ENCODE measurements at places on chromosomes 11 and 22.

DNA sequence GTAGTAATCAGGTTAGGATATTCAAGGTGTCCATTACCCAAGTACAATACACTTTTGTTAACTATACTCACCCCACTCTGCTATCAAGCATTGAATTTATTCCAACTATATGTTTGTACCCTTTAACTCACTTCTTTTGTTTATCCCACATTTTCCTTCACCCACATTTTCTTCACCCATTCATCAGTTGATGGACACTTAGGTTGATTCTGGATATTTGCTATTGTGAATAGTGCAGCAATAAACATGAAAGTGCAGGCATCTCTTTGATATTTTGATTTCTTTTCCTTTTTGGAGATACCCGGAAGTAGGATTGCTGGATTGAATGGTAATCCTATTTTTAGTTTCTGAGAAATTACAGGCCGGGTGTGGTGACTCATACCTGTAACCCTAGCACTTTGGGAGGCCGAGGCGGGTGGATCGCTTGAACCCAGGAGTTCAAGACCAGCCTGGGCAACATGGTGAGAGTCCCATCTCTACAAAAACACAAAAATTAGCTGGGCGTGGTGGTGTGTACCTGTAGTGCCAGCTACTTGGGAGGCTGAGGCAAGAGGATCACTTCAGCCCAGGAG, 6.5 kb downstream of the TMEM25 start:
- no peak for DNase-seq

DNA sequence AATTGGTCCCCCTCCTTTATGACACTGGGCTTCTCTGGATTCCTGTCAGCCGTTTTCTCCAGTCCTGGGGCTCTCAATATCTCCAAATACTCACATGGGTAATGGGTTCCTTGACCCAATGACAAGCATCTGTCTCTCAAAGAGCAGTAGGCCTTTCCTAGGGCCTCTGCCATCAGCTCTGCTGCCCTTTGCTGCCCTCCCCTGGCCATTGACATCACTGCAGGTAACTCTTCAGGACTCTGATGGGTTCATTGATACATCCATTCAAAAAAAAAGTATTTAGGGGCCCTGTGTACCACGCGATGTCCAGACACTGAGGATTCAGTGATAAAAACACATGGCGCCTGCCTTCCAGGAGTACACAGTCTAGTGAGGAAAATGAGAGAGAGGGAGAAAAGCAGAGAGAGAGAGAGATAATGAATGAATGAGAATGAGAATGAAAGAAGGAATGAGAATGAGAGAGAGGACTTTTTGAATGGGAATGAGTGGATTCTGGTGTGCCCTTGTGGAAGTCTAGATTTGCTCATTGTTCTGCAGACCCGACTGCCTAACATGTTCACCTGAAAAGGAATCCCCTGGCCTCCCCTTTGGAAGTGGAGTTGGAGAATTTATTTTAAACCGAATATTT, 42.6 kb upstream of the OLFML1 start:
- peak; percentile 45 for DNase-seq

DNA sequence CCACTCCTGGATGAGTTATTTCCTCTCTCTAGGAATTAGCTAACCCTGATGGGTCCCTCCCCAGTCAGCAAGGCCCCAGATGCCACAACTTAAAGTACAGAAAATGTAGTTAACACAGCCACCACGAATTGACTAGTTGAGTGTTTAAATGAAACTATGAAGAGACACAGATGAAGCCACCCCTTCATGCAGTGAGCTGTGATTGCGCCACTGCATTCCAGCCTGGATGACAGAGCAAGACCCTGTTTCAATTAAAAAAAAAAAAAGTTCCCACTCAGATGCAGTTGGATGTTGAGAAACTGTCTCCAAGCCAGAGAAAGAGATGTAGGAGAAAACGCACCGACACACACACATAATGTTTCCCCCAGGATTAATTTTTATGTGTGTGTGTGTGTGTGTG, 53.3 kb downstream of the SCN3B start:
- DNase-seq = no peak

DNA sequence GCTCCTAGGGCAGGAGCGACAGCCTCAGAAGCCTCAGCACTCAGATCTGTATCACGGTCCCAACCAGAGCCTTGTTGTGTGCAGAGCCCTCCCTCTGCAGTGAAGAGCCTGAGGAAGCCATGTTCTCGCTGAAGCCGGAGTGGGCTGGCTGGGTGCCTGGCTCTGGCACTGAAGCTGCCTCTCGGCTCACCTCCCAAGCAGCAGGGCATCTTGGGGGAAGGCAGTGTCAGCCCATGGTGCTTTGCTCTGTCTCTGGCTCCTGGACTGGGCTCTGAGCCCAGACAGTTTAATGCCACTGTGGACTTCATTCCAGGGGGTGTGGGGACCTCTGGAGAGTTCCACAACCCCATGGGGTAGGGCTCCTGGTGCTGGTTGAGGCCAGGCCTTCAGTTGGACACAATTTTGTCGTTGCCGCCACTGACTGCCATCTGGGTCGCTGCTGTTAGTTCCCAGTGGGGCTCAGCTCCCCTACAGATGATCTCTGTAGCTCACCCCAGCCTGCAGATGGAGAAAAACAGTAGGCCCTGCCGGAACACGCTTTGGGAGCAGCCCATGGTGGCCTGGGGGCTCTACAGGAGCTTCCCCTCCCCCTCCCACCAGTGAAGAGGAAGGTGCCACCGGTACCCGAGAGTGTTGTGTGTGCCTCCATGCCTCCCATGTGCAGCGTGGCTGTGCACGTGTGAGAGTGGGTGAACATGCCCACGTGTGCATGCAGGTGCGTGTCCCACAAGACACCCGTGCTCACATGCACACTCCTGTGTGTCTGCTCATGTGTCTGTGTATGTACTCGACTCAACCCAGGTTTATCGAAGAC, 86.5 kb upstream of the B3GAT1 start:
- peak; percentile 12 for DNase-seq

- no peak for DNase-seq
Measured at GRCh38 chr22:49824185-49824925, 3.3 kb downstream of the BRD1 start.

- DNase-seq = no peak
Measured at GRCh38 chr11:47918370-47918690, 62.0 kb upstream of the PTPRJ start.

DNA sequence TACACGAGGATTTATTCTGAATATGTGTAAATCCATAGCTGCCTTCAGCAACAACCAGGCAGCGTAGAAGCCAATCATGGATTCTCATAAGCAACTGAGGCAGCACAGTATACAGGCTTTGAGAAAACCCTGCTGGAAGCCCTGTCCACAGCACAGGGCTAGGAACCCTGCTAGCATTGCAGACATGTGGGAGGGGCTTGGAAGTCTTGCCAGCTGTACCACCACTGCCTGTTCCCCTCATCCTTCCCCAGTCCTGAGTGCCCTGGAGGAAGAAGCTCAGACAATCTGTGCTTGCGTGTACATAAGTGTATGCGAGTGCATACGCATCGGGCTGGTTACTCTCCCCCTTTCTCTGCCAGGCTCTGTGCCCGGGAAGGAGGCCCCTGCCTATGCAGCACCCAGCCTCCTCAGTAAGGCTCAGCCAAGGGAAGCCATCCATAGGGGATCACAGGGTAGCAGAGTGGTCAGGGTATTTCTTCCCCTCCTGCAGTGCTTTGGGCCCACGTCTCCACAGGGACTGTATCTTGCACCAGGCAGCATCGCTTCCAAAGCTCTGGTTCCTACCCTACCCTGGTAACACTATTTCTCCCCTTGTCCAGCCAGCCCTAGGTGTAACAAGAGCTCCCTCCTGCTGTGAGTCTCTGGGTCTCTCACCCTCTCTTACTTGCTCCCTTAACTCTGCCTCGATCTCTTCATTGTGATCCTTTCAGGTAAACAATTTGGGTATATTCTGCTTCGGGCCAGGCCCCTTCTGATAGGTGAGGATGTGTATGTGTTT, 90.5 kb downstream of the GALNT18 start:
- DNase-seq = no peak

DNA sequence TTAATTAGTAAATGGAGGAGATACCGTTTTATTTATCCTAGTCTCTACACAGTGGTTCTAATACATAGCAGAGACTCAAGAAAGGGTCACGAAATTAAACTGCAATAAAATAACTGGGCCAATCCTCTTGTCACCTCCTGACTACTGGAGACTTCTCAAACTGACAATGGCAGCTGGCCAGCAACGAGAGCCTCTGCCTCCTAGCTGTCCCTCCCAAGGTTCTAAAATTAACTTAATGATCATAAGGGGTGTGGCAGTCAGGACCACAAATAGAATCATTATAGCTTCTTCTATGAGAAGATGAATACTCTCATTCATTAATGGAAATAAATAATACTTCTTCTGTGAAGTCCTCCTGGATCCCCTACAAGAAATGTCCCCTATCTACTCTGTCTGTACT, 63.8 kb upstream of the APOA1 start:
- DNase-seq = no peak

DNA sequence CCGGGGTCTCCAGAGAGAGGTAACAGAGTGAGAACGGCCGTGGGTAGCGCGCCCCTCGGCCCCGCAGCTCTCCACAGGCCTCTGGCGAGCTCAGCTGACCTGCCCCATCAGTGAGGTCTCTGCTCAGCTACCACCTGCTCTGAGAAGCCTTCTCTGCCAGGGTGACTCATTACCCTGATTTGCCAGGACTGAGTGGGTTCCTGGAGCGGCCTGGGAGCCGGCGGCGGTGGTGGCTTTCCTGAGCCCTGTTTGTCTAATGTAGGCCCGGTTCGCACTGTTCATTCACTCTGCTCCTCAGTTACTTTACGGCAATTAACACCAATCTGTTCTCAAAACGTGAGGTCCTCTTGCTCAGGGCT, 351.0 kb upstream of the B3GAT1 start:
- no peak for DNase-seq

GRCh38 chr11:80414181-80415165, 973.6 kb upstream of the TENM4 start:
- no peak for DNase-seq

DNA sequence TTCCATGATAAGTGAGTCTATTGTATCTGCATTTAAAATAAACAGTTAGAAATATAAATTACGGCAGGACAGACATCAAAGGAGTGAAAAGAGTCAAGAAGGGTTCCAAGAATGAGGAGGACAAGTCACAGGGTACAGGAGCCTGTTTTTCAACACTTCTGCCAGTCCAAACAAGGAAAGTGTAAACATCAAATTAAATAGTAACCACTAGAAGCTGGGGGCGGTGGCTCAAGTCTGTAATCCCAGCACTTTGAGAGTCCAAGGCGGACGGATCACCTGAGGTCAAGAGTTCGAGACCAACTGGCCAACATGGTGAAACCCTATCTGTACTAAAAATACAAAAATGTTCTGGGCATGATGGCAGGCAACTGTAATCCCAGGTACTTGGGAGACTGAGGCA, 219.6 kb downstream of the LUZP2 start:
- no peak for DNase-seq

GRCh38 chr11:104892723-104893511, 5.3 kb downstream of the CASP12 start:
- no peak for DNase-seq

DNA sequence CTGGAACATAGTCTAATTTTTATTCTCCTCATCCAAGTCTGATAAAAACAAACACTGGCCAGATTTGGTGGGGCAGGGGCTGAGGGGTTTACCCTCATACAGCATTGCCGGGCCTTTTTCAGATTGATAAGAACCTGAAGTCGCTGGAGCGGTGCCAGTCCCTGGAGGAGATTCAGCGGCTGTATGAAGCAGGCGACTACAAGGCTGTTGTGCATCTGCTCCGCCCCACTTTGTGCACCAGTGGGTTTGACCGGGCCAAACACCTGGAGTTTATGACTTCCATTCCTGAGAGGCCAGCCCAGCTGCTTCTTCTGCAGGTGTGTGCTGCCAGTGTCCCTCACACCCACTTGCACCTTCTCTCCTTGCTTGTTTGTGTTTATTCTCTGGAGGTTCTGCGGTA, 55.8 kb downstream of the CABIN1 start:
- DNase-seq = no peak

- no peak for DNase-seq
Measured at GRCh38 chr11:117976445-117976844, 9.7 kb upstream of the IL10RA start.

DNA sequence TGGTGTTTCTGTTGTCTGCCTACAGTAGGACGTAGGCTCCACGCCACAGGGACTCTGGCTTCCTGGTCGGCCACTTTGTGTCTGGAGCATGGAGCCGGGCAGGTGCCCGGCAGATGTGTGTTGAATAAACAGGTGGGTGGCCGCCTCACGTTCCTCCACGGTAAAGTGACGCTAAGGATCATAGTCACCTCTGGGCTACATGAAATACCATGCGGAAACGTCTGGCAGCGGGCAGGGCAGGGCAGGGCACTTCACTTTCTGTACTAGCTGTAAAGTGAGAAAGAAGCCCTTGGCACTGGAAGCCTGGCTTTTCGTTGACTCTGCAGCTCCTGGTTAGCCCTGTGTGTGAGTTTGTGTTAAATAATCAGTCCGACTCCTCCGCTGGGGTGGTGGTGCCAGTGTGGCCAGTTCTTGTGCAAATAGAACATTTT, 52.4 kb downstream of the MCM5 start:
- DNase-seq = no peak

DNA sequence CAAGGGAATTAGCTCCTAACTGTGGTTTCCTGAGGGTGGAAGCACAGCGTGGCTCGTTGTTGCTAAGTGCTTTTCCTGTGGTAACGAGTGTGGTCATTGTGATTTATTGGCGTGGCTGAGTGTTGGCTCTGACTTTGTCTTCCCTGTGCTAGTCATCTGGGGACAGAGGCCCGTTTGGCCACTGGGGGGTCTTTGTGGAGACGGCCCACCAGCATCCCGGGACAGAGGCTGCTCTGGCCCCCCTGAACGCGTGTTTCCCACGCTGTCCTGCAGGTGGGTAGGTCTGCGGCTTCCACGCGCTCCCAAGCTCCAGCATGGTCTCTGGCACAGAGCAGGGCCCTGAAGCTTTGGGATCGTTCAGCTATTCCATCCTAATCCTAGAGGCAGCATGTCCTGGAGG, 1040.0 kb downstream of the TBC1D22A start:
- DNase-seq = no peak

GRCh38 chr11:46386005-46386578, 4.6 kb downstream of the MDK start:
- DNase-seq = no peak

GRCh38 chr11:133082453-133082781, 449.9 kb downstream of the OPCML start:
- no peak for DNase-seq

DNA sequence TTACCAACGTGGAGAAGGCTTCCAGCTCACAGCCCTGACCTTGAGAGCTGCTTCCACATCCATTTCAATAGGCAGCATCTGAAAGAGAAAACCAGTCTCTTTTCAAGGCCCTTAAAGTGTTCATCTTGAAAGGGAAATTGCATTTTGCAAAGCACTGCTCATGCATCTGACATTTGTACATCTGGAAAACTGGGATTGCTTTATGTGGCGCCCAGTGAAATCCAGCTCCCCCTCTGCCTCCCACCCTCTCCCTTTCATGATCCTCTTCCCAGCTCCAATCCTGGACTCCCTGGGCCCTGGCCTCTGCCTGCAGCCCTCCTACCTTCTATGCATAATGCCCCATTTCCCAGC, 17.4 kb downstream of the TP53AIP1 start:
- no peak for DNase-seq

Data from amygdala (tissue), 56 donors.